GM03348 (cell line): ENCODE measurements at places on chromosomes 6 and 20.
A peak's percentile ranks its signal among the peaks of the same experiment; 100 is the strongest.

GRCh38 chr6:16824845-16825685, 63.8 kb upstream of the ATXN1 start:
- DNase-seq: no peak

DNA sequence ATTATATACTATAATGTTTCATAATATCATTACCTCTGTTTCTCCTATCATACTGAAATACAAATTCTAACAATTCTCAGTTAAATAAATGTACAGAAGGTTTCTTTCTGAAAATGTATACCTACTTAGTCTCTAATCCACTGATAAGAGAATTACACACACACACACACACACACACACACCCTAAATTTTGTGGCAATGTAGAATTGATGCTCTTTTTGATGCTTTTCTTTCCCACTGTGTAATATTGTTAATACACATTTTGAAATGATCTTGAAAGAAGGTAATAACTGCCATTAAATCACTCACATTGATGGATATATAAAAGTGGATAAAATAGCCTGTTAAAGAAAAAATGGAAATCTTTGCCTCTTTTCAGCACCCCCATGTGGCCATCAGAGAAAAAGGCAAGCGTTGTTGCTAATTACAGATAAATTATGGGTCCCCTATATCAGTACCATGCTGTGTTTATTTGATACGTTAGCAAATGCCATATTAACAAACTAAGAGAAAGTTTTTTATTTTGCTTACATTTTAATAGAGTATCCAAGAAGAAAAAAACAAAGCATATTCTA, 76.6 kb upstream of the VGLL2 start:
- DNase-seq: no peak

- DNase-seq: peak; percentile 72
Measured at GRCh38 chr20:37986873-37987601, 46.2 kb downstream of the TTI1 start.

GRCh38 chr6:169144356-169144755, 109.3 kb downstream of the THBS2 start:
- no peak for DNase-seq

DNA sequence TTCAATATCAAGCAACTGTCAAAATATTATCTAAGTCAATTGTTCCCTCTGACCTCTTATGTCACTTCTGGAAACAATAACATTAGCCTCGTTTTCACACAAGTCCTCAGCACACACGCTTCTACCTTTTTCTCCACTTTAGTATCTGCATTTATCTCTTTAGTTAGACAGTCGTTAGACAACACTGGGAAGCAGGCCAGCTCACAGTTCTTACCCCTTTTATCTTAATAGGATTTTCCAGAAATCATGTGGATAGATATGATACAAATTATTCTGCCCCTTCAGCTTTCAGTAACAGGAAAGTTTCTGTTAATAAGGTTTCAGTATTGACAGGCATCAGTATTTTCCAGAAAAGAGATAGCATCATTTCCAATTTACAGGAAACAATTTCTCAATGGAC, 25.9 kb upstream of the HAO1 start:
- no peak for DNase-seq

DNA sequence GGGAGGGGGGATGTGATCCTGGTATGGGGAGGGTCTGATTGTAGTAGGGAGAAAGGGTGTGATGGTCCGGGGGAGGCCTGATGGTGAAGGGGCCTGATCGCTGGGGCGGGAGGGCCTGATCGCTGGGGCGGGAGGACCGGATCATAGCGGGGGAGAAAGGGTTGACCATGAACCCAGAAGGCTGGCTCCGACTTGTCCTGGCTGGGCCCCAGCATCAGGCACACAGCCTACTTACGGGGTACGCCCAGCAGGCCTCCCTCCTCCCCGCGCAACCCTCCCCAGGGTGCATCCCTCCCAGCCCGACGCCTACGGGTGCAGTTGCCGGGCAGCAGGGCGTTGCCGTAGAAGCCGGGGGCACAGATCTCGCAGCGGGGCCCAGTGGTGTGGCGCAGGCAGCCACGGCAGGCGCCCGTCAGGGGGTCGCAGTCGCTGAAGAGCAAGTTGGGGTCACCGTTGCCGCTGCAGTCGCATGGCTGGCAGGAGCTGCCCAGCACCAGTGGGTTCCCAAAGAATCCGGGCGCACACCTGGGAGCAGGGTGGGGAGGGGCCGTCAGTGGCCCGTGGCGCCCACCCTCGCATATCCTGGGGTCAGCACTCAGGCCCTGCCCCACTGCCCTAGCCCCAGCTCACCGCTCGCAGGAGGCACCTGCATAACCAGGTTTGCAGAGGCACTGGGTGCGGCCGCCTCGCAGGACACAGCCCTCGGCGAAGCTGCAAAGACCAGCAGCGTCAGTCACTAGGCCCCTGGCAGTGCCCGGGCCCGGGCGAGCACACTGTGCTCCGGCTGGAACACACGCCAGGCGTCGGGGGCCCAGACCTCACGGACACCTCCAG, 20.6 kb downstream of the ADRM1 start:
- DNase-seq: no peak

GRCh38 chr6:52161689-52162438, 24.3 kb upstream of the IL17A start:
- no peak for DNase-seq

GRCh38 chr6:81875782-81876293, 123.4 kb upstream of the TENT5A start:
- DNase-seq: no peak

DNA sequence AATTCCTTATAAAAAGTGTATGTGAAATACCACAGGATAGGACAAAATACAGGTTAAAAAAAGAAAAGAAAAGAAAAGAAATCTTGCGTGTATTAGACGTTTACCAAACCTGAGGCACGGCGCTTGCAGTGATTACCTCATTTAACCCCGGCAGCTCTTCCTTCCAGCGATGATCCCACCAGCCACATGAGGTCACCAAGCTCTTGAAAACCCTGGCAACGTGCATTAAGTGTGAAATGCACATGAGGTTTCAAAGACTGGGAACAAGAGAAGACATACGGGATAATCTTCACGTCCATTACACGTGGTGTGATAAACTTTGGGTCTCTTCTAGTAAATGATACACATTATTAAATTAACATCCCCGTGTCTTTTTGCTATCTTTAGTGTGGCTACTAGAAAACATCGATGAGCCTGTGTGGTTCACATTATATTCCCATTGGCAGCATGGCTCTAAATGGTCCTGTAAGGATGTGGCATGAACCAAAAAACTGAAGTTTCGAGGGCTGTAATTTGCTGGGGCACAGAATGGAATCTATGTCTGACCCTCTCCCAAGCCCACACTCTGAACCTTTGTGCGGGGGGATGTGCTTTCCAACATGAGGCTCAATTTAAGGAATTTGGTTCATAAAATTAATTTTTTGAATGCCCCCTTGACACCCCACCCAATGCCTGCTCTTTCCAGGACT, 59.2 kb upstream of the THBS2 start:
- DNase-seq: peak; percentile 66

DNA sequence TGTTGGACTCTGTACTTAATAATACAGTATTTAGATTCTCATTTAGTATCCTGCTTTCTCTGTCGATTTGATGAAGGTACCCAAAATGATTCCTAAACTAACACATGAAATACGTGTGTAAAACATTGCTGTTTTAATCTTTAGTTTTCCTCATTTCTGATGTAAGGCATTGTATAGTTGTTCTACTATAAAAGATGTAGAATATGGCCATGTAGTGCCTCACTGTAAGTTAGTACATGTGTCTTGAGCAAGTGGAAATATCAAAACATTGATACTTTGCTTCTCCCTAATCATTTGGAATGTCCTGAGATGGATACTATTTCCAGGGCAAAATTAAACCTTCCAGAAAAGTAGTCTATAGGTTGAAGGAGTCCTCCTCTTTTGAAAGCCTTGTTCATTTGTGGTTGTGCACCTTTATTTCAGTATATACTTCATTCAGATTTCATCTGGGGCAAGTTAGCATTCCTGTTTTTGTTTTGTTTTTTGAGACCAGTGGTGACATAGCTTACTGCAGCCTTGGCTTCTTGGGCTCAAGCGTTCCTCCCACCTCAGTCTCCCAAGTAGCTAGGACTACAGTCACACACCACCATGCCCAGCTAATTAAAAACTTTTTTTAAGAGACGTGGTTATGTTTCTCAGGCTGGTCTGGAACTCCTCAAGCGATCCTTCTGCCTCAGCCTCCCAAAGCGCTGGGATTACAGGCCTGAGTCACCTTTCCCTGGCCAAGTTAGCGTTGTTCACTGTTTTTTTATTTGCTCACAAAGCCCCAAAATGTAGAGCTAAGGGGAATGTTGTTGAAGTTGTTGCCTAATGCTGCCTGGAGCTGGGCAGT, 11.6 kb downstream of the SRSF3 start:
- no peak for DNase-seq

DNA sequence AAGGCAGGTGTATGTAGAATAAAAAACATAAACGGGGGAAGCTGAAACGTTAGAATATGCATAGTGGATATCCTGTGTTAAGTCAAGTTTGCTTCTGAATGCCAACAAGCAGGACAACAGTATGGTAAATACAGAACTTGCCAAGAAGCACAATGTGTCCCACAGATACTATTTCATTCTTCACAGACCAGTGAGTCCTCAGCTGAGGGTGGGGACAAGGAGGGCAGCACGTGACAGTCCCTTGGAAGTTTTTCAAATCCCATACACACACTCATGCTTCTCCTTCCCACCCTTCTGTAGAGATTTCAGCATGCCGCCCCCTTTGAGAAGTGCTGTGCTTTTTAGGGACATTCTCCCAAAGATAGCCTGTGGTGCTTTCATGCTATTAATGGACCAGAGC, 268.5 kb upstream of the ECI2 start:
- DNase-seq: no peak
